T47D (cell line): ENCODE measurements at places on chromosomes 6 and 20.

GRCh38 chr20:41078329-41078728 lies 49.7 kb downstream of the TOP1 start:
- peak; percentile 58 for DNase-seq

DNA sequence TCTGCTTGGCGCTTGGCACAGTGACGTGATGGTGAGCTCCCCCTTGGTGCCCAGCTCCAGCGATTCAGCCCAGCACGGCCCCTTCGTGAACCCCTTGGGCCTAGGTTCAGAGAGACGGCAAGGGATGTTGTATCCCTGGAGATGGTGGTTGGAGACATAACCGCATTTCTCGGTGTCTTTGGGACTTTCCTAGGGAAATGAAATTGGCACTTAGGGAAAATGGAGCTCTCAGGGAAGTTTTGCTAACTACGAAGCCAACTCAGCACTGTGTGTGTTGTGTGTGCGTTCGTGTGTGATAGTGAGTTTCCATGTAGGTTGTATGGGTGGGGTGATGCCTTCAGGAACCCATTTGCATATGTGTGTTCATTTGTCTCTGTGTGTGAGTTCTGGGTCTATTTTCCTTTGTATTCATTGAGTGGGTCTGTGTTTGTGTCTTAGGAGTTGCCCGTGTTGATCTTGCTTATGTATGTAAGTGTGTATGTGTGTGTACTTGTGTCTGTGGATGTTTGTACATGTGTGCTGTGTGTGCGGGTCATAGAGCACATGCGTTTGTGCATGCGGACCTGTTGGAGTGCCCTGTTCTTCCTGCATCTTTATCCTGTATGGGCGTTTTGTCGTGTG lies 46.4 kb downstream of the HNF4A start:
- no peak for DNase-seq

DNA sequence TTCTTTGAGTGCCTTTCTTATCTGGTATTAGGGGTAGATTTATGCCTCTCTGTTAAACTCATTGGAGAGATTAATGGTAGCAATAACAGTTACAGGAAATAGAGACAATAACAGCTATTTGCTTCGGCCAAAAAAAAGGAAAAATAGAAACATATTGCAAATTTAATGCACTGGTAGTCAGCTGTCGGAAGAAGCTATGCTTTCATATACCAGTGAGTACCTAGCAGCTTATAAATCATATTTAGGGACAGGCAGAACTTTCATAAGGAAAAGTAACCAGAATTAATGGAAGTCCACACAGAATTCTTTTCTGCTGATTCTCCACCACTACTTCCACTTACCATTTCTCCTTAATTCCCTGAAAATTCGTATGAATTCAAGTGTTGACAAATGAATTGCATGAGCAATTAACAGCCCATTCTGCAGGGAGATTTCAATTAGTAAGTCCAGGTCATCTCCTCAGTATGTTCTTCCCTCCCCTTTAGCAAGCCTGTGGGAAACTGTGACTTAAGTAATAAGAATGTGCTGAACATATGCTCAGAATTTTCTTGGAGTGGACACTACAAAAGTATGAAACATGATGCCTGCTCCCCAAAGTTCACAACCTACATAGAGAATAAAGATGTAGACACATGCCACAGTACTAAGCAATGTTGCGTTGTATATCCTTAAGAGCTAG lies 196.7 kb upstream of the KCNQ5 start:
- DNase-seq = no peak

GRCh38 chr20:63065911-63066310 lies 59.1 kb upstream of the BHLHE23 start:
- DNase-seq = no peak

DNA sequence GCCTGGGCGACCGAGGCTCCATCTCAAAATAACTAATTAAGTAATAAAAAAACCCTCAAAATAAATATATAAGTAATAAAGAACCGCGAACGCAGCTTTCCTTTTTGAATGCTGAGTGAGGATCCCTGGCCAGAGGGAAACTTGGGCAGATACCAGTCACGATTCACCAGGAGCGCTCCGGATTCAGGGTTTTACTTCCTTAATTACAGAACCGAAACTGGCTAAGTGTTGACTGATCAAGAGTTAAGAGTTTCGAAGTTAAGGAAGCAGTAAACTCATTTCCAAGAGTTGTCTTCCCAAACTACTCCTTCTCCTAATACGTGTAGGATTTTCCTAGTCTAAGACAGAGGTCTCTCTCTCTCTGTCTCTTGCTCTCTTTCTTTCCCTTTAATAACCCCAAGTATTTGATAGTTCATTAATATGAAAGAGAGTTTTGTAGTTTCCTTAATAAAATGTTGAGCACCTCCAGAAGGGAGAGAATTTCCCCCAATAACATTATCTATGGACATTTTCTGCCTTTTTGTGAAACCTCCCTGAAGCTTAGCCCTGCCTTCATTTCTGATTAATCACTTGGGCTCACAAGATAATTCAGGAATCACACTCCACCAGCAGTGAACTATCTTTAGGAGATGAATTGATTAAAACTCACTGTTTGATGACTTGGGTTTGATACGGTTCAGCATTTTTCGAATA lies 61.4 kb upstream of the ZNF217 start:
- peak; percentile 45 for DNase-seq

GRCh38 chr6:170177772-170178560 lies 112.9 kb downstream of the DLL1 start:
- no peak for DNase-seq

- DNase-seq = no peak
Observed at GRCh38 chr6:135179372-135179771, 1.7 kb upstream of the MYB start.

- DNase-seq = no peak
Observed at GRCh38 chr20:60213126-60213893, 255.1 kb downstream of the CDH26 start.

GRCh38 chr20:47653869-47654268 lies 131.4 kb downstream of the SULF2 start:
- DNase-seq = no peak

- DNase-seq = no peak
Observed at GRCh38 chr6:117481926-117482239, 591 bp upstream of the DCBLD1 start.

DNA sequence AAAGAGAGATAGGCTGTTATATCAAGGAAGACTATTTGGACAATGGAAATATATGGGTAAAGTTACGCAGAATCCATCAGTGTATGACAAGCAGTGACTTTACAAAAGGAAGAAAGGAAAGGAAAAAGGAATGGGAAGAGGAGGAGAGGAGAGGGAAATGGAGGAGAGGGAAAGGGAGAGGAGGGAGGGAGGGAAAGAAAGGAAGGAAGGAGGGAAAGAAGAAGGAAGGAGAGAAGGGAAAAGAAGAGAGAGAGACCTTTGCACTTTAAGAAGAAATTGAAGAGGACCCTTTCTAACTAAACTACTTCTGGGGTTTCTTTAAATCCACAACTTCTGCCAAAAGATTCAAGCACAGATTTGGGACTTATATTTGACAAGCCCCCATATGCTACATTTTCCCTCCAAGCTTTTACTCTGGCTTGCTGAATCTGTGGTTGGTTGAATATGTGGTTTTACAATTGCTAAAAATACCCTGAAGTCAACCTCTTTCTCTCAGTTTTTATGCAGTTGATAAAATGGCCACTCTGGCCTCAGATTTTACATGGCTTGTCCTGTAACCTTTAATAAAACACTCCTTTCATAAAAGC lies 120.8 kb upstream of the RAB32 start:
- no peak for DNase-seq

GRCh38 chr6:142570221-142570671 lies 268.4 kb downstream of the ADGRG6 start:
- DNase-seq = peak; percentile 11

DNA sequence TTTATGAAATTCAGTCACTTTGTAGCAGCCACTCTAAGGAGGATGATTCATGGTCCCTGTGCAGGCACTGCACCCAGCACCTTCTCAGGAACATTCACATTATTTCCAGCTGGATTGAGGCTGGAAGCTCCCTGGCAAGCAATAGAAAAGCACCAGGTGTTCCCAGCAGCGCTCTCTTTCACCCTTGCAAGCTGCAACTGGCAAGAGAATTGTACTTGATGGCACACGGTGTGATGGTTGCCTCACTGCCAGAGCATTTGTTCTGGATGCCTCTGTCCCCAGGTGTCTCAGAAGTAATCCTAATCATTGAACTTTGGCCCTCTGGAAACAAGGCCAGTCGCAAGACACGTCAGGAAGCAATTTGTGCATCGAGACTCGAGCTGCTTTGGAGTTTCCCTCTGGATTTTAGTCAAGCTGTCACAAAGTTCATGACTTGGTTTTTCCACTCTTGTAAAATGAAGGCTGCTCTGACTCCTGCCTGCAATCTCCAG lies 24.9 kb upstream of the PHACTR2 start:
- no peak for DNase-seq

- no peak for DNase-seq
Observed at GRCh38 chr20:47317127-47317895, 39.2 kb downstream of the ZMYND8 start.

GRCh38 chr6:48597951-48598350 lies 487.0 kb upstream of the PTCHD4 start:
- DNase-seq = no peak

DNA sequence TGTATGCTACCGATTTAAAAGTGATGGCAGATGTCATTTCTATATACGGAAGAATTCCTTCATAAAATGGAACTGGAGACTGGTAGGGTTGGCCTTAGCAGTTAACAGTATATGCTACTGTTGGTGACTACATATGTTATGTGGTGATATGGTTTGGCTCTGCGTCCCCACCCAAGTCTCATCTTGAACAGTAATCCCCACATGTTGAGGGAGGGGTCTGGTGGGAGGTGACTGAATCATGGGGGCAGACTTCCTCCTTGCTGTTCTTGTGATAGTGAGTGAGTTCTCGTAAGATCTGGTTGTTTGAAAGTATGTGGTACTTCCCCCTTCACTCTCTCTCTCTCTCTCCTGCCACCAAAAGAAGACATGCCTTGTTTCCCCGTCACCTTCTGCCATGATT lies 29.6 kb downstream of the RGS17 start:
- DNase-seq = no peak

GRCh38 chr20:14885661-14886060 lies 548.2 kb upstream of the FLRT3 start:
- DNase-seq = no peak

GRCh38 chr20:25460566-25461280 lies 53.2 kb downstream of the GINS1 start:
- no peak for DNase-seq

DNA sequence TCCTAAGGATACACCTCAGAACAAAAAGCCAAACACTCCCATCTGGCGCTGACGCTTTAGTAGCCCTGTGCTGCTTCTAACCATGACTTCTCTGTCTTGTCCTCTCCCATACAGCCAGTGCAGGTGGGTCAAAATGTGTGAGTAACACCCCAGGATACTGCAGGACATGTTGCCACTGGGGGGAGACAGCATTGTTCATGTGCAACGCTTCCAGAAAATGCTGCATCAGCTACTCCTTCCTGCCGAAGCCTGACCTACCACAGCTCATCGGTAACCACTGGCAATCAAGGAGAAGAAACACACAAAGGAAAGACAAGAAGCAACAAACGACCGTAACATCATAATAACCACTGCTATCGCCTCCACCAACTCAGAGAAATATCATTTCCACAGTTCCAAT lies 1.4 kb downstream of the DEFB132 start:
- no peak for DNase-seq

- DNase-seq = no peak
Observed at GRCh38 chr6:126812010-126812409, 306.5 kb upstream of the RSPO3 start.

- DNase-seq = no peak
Observed at GRCh38 chr6:167134448-167135328, 11.8 kb downstream of the CCR6 start.

- DNase-seq = no peak
Observed at GRCh38 chr6:12593771-12594529, 122.6 kb upstream of the PHACTR1 start.

- DNase-seq = no peak
Observed at GRCh38 chr6:37704923-37705238, 7.2 kb upstream of the MDGA1 start.

DNA sequence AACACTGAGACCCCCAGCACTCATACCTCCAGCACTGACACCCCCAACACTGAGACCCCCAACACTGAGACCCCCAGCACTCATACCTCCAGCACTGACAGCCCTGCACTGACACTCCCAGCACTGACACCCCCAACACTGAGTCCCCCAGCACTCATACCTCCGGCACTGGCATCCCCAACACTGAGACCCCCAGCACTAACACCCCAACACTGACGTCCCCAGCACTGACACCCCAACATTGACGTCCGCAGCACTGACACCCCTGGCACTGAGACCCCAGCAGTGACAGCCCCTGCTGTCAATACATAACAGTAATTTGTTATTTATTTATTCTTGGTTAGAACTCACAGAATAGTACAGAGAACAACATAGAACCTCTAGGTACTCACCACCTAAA lies 58.0 kb downstream of the ERMARD start:
- no peak for DNase-seq

DNA sequence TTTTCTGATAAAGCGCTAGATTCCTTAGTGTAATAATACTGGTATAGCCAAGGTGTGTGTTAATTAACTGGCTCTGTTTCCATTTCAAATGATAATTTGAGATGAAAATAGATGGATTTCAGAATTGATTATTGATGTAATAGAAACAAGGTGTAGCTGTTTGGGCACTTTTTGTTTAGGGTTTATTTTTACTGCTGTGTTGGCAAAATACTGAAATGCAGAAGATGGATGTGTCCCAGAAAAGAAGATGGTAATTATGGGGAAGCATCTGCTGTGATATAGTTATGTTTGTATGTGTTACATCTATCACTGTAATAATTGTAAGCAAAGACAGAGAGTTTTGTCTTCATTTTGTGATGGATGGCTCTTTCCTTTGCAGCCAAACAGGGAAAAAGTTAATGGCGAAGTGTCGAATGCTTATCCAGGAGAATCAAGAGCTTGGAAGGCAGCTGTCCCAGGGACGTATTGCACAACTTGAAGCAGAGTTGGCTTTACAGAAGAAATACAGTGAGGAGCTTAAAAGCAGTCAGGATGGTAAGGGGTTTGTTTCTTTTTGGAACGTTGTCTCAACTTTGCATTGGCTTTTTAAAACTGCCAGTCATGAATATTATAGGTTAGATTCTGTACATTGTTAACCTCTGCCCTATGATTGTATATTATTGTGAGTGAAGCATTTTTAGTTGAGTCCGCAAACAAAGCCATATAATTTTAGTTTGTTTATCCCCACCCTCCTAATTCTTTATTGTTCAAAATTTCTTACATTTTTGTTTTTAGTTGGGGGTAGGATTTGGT lies 8.6 kb upstream of the ACAT2 start:
- no peak for DNase-seq

DNA sequence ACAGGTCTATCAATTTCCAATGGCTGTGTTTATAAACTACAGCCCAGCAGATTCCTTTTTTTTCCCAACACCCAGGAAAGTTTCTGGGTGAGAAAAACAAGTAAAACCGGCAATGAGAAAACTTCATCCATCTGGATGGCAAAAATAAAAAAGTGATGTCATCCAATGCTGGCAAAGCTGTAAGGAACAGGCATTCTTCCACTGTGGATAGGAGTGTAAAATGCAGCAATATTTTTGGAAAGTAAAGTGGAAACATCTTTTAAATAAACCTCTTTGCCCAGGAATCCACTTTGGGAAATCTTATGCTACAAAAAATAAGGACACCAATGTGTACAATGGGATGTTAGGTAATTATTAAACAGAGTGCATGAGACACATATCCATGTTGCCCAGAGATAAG lies 102.1 kb upstream of the NT5E start:
- DNase-seq = no peak
